ENCODE measurements at places on chromosomes 1 and 21. TPM values are rescaled to one million over a fixed set of nuclear protein-coding genes. Genes with fewer than 3 reads are reported as not detected.

DNA sequence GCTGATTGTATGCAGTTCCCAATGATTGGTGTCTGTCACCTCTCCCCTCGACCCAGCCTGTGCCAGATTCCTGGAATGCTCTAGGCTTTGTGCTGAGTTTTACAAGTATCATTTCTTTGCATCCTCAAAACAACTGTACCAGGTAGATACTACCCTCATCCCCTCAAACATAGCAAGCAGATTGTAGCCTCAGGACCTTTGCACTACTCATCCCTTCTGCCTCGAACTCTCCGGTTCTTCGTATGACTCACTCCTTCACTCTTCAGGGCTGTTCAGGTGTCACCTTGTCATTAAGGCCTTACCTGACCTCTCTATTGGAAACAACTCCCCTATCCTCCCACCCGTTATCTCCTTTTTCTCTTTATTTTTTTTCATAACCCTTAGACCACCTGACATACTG, 8.0 kb downstream of the KCNC4 start:
- no peaks in the 10 kb centered on the region for H3K27me3 ChIP-seq
- no peak overlapping the region for H3K27ac ChIP-seq
- no peak overlapping the region for H3K4me3 ChIP-seq
- peaks cover 27% of the 10 kb centered on the region for H3K36me3 ChIP-seq

GRCh38 chr1:43308635-43309404, 8.0 kb downstream of the TIE1 start:
- peaks cover 10% of the 10 kb centered on the region for H3K4me1 ChIP-seq
- H3K4me3 ChIP-seq = no peak overlapping the region
- no peaks in the 10 kb centered on the region for H3K27me3 ChIP-seq
- no peak overlapping the region for H3K27ac ChIP-seq
- DNase-seq = no peak
- H3K36me3 ChIP-seq = no peaks in the 10 kb centered on the region

GRCh38 chr1:205387845-205388244, 31.1 kb upstream of the KLHDC8A start:
- H3K4me3 ChIP-seq = no peak overlapping the region
- H3K27ac ChIP-seq = no peak overlapping the region
- no peaks in the 10 kb centered on the region for H3K36me3 ChIP-seq
- H3K27me3 ChIP-seq = peaks cover 16% of the 10 kb centered on the region
- no peaks in the 10 kb centered on the region for H3K4me1 ChIP-seq
- DNase-seq = no peak

- H3K27ac ChIP-seq = peak overlapping the region; percentile 22
- H3K4me3 ChIP-seq = no peak overlapping the region
- H3K27me3 ChIP-seq = no peaks in the 10 kb centered on the region
- peaks cover 42% of the 10 kb centered on the region for H3K4me1 ChIP-seq
These were observed 67.2 kb upstream of the HOOK1 start for GRCh38 chr1:59747420-59748024.

DNA sequence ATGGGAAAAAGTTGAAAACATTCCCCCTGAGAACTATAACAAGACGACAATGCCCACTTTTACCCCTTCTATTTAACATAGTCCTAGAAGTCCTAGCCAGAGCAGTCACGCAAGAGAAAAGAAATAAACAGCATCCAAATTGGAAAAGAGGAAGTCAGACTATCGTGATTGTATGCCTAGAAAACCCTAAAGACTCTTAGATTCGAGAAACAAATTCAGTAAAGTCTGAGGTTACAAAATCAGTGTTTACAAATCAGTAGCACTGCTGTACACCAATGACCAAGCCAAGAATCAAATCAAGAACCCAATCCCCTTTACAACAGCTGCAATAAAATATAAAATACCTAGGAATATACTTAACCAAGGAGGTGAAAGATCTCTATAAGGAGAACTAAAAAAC, 72.4 kb downstream of the POU2F1 start:
- DNase-seq = no peak
- peaks cover 18% of the 10 kb centered on the region for H3K4me1 ChIP-seq
- no peaks in the 10 kb centered on the region for H3K27me3 ChIP-seq
- H3K27ac ChIP-seq = no peak overlapping the region
- no peaks in the 10 kb centered on the region for H3K36me3 ChIP-seq

GRCh38 chr21:33977017-33977720, 61.6 kb upstream of the ATP5PO start:
- H3K36me3 ChIP-seq = no peaks in the 10 kb centered on the region
- no peaks in the 10 kb centered on the region for H3K4me1 ChIP-seq
- H3K4me3 ChIP-seq = no peak overlapping the region
- no peaks in the 10 kb centered on the region for H3K27me3 ChIP-seq

GRCh38 chr1:59511476-59512465, 214.9 kb downstream of the FGGY start:
- no peaks in the 10 kb centered on the region for H3K27me3 ChIP-seq
- peak; percentile 22 for DNase-seq
- no peak overlapping the region for H3K4me3 ChIP-seq
- no peaks in the 10 kb centered on the region for H3K36me3 ChIP-seq
- H3K27ac ChIP-seq = peak overlapping the region; percentile 12
- H3K4me1 ChIP-seq = no peaks in the 10 kb centered on the region

- peak within 1 kb of the TSS; percentile 65 for H3K4me3 ChIP-seq
- peaks cover 24% of the 10 kb centered on the region for H3K4me1 ChIP-seq
- no peaks in the 10 kb centered on the region for H3K36me3 ChIP-seq
- H3K27ac ChIP-seq = peak within 1 kb of the TSS; percentile 98
- H3K27me3 ChIP-seq = peaks cover 4% of the 10 kb centered on the region
These were observed at the start of gene MAP3K21 for GRCh38 chr1:233327651-233328141. Gene MAP3K21 (plus strand): TSS chr1:233327724. CDS start chr1:233328029, 305 bp downstream.

GRCh38 chr1:67760030-67760821, 73.0 kb downstream of the GNG12 start:
- H3K36me3 ChIP-seq = no peaks in the 10 kb centered on the region
- H3K27ac ChIP-seq = peak overlapping the region; percentile 83
- DNase-seq = peak; percentile 76

- peak within 1 kb of the TSS; percentile 78 for H3K4me3 ChIP-seq
- no peak for DNase-seq
- H3K36me3 ChIP-seq = peaks cover 21% of the 10 kb centered on the region
- H3K4me1 ChIP-seq = peaks cover 84% of the 10 kb centered on the region
These were observed at the start of gene YOD1 for GRCh38 chr1:207051191-207051943. Gene YOD1 (minus strand): TSS chr1:207051208. CDS start chr1:207051030, 178 bp downstream.

The SPATA17 gene
- total RNA-seq = 1.5 TPM

The FLG2 gene
- not detected for total RNA-seq

The SLC1A7 gene
- not detected for total RNA-seq

The TMEM125 gene
- total RNA-seq = 41.9 TPM

The TMEM222 gene
- total RNA-seq = 17.3 TPM

The HSD3B2 gene
- 1.4 TPM for total RNA-seq

The TTC22 gene
- total RNA-seq = 65.2 TPM
